Epithelial cell of prostate (primary cell): ENCODE measurements at places on chromosomes 12 and 14.
A peak's percentile ranks its signal among the peaks of the same experiment; 100 is the strongest.

- no peak for DNase-seq
These were observed 110.5 kb downstream of the TGFB3 start for GRCh38 chr14:75871181-75871880.

- no peak for DNase-seq
These were observed 613.8 kb downstream of the KCNH5 start for GRCh38 chr14:62431496-62431895.

DNA sequence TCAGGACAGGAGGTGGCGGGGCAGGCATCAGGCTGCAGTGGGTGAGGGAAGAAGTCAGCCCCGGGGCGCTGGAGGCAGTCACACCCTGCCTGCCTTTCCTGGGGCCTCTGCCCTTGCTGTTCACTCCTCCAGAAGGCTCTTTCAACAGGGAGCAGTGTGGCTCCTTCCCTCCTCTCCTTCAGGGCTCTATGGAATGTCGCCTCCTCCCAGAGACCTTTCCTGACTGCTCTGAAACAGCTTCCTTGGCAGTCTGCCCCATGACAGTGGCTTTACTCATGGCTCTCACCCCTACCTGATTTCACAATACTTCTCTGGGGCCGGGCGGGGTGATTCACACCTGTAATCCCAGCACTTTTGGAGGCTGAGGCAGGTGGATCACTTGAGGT lies 7.1 kb downstream of the RHOF start:
- DNase-seq, result peak; percentile 97

GRCh38 chr14:25122211-25122610 lies 72.3 kb upstream of the STXBP6 start:
- DNase-seq, result no peak

DNA sequence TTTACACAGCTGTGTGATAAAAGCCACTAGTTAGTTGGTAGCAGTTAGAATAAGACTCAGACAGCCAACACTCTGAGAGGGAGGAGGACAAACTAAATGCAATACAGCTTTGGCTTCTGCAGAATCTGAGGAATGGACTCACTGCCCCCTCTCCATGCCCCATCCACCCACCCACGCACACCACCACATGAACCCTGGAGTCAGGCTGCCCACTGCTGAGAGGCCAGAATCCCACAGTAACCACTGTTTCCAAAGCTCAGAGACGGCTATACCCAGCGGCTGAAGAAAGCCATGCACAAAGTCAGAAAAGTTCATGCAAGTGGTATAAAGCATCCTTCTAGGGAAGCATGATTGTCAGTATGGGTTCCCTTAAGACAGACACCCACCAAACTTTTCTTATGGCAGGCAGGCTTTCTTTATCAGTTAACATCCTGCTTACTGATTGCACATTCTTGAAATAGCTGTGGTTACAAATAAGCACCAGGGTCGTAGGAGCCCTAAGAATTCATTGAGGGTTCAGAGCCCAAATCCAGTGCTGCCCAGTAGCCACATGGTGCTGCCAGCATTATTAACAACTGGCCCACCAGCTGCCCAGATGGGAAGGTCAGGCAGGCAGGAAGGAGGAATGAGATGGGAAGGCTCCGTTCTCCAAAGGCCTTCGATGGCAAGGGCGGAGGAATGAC lies 61.5 kb downstream of the NT5DC3 start:
- no peak for DNase-seq

GRCh38 chr14:32494609-32495434 lies 165.7 kb downstream of the AKAP6 start:
- DNase-seq, result no peak

DNA sequence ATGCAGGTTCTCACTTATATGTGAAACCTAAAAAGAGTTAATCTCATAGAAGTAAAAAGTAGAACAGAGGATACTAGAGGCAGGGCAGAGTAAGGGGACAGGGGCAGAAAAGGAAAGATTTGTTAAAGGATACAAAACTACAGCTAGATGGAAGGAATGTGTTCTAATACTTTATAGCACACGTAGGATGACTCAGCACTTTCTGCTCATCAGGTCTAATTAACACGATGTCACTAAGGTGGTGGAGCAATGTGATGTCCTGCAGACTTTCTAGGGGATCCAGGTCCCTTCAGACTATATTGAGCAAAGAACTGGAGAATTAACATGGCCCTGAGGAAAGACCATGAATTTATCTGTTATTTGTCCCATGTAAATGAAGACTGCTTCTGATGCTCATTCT lies 80.8 kb upstream of the CMKLR1 start:
- no peak for DNase-seq

GRCh38 chr12:17278946-17279345 lies 673.0 kb upstream of the LMO3 start:
- DNase-seq, result no peak

GRCh38 chr12:109286652-109287051 lies 22.4 kb downstream of the FOXN4 start:
- DNase-seq, result no peak

DNA sequence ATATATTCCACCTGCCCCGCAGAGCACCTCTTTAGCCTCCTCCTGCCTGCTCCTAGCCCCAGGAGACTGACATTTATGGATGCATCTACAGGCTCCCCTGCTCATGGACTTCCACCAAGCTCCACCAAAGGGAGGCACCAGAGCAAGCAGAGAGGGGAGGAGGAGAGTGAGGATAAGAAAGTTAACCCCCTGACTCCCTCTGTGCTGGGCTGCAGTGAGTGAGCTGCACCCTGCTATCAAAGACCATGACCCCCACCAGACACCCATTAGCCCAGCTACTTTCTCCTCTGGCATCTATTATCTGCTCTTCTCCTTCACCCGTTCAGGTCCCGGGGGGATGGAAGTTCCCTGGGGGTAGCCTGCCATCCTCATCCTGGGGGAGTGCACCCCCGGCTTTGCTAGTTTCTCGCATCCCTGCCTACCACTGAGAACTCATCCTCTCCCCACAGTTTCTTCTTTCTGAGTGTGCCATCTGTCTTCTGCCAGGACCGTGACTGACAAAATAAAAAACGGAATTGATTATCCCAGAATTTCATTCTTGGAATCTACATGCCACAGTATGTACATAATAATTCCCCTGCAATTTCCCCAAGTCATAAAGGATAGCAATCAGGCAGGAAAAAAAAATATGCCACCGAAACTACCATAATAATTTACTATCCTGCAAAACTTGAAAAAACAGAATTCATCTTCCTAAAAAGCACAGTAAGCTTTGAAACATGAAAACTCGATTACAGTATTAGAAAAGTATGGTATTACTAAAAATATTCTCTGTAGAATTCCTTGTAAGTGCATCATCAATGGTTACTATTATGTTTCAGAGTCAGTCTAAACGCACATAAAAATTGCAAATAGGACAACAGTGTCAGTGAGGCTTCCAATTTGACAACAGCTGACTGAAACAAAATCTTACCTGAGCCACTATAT lies 45.2 kb downstream of the FOXN3 start:
- DNase-seq, result no peak

- DNase-seq, result no peak
These were observed 525.6 kb downstream of the FLRT2 start for GRCh38 chr14:86055512-86056075.

DNA sequence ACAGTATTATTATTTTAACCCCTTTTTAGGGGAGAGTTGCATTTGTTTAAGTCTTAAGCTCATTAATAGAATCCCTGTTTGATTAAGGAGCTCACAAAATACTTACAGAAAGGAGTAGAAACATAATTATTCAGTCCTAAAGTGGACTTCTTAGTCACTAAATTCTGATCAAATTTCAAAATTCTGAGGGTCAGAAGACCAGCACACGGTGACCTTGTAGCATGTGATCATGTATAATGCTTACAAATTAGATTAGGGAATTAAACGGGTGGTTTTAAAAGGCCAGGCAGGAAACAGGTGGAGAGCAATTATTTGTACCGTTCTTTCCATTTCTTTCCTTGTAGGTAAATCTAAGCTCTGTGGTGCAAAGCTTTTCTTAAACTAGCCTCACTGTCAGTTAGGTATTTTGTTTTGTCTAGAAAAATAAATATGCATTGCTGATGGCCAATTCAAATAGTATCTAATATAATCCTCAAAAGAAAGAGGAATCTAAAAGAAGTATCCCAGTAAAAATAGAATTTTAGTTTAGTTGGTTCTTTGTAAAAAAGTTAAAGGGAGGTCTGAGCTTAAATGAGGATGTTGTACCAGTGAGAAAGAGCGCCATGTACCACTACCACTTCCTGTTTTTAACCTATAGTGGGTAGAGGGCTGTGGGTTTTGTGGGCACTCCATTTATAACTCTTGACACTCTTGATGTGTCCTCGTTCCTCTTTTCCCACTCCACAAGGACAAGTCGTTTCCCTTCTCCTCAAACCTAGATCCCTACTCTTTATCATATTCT lies 51.1 kb downstream of the SLC38A1 start:
- no peak for DNase-seq

DNA sequence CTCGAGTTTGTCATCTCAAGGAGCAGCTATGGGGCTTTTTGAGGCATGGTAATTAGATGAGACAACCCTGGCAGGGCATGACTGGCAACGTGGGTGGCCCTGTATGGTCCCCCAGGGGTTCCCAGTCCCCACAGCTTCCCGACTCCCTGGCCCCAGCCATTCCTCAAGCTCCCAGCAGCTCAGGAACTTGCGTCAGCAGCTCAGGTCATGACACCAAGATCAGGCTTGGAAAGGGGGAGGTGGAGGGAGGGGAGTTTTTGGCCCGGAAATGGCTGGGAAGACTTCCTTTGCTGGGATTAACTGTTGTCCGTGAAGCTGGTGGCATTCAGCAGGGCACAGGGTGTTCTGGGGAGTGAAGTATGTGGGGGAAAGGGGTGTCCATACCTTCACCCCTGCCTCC lies 10.4 kb upstream of the NRIP2 start:
- no peak for DNase-seq

- DNase-seq, result no peak
These were observed at the start of gene KRT78 for GRCh38 chr12:52848661-52849255. Gene KRT78, minus strand, starts transcription at chr12:52848994. Its CDS starts 64 bp downstream, at chr12:52848930.

DNA sequence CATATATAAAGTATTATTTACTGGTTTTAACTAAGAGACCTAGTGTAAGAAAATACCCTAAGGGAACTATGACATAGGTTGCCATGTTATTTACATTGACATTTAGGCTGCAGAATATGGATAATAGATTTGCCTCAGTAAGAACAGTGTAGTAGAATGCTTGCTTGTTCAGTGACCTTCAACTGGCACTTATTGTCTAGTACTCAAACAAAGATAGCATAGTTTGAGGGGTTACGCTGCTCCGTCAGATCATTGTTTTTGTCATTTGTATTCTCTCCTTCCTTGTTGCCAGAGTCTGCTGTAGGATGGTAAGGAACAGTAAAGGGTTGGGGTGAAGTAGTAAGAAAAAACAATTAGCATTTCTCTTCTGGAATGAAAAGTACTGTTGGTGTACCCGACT lies 33.2 kb downstream of the TOGARAM1 start:
- no peak for DNase-seq

DNA sequence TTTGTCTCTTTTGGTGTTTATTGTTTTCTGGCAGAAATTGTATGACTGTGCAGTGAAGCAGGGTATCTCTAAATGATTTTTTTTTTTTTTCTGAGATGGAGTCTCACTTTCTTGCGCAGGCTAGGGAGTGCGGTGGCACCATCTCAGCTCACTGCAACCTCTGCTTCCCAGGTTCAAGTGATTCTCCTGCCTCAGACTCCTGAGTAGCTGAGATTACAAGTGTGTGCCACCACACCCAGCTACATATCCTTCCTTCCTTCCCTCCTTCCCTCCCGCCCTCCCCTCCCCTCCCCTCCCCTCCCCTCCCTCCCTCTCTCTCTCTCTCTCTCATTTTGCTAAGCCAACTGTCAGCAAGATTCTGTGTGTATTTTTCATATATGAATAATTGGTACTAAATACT lies 94.4 kb downstream of the PPHLN1 start:
- no peak for DNase-seq

DNA sequence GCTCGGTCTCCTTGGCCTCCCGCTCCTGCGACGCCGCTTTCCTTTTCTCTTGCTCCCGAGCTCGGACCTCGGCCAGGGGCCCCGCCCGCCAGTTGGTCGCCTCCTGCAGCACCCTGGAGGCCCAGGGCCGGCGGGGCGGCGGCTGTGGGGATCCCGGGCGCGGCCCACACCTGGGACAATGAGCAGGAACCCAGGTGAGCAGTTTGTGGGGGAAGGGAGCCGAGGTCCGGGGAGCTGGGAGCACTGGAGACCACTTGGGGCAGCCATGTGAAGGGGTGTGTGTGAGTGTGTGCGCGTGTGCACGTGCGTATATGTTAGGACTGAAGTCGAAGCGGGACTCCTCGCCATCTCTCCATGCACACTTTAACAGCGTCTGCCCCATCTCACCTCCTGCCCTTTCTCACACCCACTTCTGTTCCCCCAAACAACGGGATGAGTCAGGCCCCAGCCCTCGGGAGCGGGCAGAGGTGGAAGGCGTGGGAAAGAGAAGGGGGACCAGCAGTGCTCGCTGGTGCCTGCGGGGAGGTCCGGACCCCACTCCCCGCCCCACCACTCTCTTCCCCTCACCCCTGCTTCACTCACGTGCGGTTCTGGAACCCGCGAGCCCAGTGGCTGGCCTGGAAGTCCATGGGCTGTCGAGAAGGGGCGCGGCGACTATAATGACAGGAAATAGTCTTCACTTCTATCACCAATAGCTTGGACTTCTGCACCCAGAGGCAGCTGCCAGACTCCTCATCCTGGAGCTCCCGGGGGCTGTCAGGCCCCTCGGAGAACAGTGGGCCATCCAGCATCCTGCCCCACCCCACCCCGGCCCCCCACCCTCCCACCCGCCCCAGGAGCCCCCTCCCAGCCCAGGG lies 450 bp downstream of the DDN start:
- DNase-seq, result no peak

- DNase-seq, result no peak
These were observed 283.7 kb downstream of the FBXL14 start for GRCh38 chr12:1310653-1311052.
